ENCODE measurements at places on chromosomes 12 and 14. TPM values are rescaled to one million over a fixed set of nuclear protein-coding genes. Genes with fewer than 3 reads are reported as not detected.

Gene SLC6A12
- not detected for total RNA-seq

Gene PRPH
- total RNA-seq, result not detected

Gene MMP17
- 0.26 TPM for total RNA-seq

Gene PZP
- total RNA-seq, result not detected

Gene KCNJ8
- 44.9 TPM for total RNA-seq

Gene RHOJ
- total RNA-seq, result 13.6 TPM

Gene TAS2R43
- total RNA-seq, result 0.29 TPM

Gene AQP2
- total RNA-seq, result not detected

Gene HAL
- total RNA-seq, result 1.1 TPM

- no peaks in the 10 kb centered on the region for H3K4me1 ChIP-seq
- DNase-seq, result no peak
- no peak overlapping the region for H3K4me3 ChIP-seq
- no peaks in the 10 kb centered on the region for H3K27me3 ChIP-seq
- H3K36me3 ChIP-seq, result no peaks in the 10 kb centered on the region
These were observed 206.9 kb downstream of the TMEM132D start for GRCh38 chr12:129696926-129697325.

GRCh38 chr14:58633831-58634230, 3.9 kb upstream of the DACT1 start:
- no peaks in the 10 kb centered on the region for H3K27me3 ChIP-seq
- H3K27ac ChIP-seq, result no peak overlapping the region
- no peaks in the 10 kb centered on the region for H3K36me3 ChIP-seq
- no peak overlapping the region for H3K4me3 ChIP-seq
- H3K4me1 ChIP-seq, result no peaks in the 10 kb centered on the region

DNA sequence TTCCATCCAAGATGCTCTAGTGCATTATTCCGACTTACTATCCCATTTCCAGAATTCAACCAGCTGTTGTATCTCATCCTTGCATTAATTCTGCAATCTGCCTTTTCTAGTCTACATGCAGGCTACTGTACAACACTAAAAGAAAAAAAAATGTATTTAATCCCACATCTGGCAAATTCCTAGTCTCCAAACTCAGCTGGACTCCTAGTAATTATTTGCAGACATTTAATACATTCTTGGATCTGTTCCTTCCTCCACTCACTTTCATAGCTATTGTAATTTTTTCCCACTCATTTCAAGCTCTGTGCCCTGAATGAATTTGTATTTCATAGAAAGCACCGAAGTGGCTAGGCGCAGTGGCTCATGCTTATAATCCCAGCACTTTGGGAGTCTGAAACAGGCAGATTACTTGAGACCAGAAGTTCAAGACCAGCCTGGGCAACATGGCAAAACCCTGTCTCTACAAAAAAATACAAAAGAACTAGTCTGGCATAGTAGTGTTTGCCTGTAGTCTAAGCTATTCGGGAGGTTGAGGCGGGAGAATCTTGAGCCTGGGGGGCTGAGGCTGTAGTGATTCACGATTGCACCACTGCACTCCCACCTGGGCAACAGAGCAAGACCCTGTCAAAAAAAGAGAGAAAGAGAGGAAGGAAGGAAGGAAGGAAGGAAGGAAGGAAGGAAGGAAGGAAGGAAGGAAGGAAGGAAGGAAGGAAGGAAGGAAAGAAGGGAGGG, 39.5 kb upstream of the YAF2 start:
- no peak overlapping the region for H3K27ac ChIP-seq

DNA sequence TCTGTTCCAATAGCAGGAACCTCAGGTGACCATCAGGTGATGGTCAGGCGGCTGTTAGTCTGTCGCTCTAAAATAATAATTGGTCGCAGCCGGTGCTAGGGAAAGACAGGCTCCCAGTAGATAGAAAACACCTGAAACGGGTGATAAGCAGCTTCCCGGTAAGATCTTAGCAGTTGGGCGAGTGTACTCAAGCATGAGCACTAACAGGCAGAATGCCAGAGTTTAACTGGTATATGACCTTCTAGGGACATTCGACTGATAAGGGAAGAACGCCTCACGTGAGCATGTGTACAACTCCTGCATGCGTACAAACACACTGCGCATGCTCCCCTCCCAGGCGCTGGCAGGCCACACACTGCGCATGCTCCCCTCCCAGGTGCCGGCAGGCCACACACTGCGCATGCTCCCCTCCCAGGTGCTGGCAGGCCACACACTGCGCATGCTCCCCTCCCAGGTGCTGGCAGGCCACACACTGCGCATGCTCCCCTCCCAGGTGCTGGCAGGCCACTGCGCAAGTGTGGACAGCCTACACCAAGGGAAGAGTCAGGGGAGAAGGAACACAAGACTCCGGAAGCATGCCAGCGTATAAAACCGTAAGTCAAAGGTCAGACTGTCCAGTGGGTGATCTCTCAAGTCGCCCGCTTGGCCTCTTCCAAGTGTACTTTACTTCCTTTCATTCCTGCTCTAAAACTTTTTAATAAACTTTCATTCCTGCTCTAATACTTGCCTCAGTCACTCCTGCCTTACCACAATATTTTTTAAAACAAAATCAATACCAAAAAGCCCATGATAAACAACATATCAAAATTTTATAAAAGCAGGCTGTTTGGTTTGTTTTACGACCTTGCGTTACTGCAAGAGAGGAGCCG, 24.5 kb downstream of the GPRC5D start:
- no peak overlapping the region for H3K27ac ChIP-seq
- H3K27me3 ChIP-seq, result no peaks in the 10 kb centered on the region
- no peaks in the 10 kb centered on the region for H3K36me3 ChIP-seq

DNA sequence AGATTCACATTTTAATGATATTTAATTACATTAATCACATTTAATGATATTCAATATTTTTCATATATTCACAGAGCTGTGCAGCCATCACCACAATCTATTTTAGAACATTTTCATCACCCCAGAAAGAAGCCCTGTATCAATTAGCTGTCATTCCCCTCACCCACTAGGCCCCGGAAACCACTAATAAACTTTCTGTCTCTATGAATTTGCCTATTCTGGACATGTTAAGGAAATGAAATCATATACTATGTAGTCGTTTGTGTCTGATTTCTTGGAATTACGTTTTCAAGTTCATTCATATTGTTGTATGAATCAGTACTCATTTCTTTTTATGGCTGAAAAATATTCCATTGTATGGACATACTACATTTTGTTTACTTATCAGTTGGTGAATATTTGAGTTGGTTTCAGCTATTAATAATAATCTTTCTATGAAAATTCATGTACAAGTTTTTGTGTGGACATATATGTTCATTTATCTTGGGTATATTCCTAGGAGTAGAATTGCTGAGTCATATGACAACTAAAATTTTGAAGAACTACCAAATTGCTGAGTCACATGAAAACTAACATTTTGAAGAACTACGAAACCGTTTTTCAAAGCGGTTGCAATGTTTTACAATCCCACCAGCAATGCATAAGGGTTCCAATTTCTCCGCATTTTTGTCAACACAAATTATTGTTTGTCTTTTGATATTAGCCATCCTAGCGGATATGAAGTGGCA, 11.7 kb upstream of the OTOGL start:
- H3K27me3 ChIP-seq, result no peaks in the 10 kb centered on the region
- DNase-seq, result no peak
- no peaks in the 10 kb centered on the region for H3K36me3 ChIP-seq
- H3K4me3 ChIP-seq, result no peak overlapping the region
- H3K4me1 ChIP-seq, result no peaks in the 10 kb centered on the region

- no peak within 1 kb of the TSS for H3K27ac ChIP-seq
- peaks cover 3% of the 10 kb centered on the region for H3K27me3 ChIP-seq
- H3K36me3 ChIP-seq, result no peaks in the 10 kb centered on the region
- no peak within 1 kb of the TSS for H3K4me3 ChIP-seq
- no peak for DNase-seq
- no peaks in the 10 kb centered on the region for H3K4me1 ChIP-seq
These were observed at the start of gene TMEM233 for GRCh38 chr12:119593578-119594398. TSS of gene TMEM233 (plus strand) at chr12:119593774. CDS start at chr12:119593849, 75 bp downstream.

DNA sequence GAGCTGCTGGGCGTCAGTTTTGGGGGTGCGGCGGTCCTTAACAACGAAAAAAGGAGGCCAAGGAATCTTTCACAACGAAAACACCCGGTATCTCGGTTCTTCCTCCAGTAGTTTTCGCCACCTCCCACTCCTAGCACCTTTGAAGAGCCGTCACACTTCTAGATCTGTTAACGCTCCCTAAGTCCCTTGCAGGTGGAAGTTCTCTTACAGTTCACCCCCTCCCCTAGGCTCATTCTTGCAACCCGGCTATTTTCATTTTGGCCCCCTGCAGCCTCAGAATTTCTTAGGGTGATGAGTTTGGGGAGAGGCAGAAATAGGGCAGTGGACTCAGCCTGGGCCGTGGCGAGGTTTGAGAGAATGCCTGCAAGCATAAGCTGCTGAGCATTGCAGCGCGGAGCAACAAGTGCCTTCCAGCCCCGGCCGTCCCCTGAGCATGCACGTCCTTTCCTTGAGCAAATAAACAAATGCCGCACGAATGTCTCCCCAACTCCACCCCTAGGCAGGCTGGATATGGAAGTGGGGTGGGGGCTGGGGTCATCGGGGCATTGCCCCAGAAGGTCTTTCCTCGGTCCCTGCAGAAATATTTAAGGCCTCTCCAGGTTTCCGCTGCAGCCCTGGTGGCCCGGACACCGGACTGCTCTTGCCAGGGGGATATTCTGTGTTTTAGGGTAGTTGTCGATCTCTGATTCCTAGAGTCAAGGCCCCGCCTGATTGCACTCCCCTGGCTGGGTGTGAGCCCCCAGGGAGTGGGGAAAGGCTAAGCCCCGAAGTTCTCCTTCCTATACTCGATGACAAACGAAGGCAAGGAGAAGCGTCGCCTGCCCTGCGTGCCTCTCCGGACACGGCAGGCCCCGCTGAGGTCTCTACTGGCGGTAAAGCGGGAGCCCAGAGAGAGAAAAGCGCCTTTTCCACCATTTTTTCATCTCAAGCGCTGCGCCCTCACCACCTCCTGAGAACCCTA, 1.6 kb downstream of the RFX4 start:
- peaks cover 74% of the 10 kb centered on the region for H3K27me3 ChIP-seq
- H3K36me3 ChIP-seq, result no peaks in the 10 kb centered on the region
- peaks cover 44% of the 10 kb centered on the region for H3K4me1 ChIP-seq

DNA sequence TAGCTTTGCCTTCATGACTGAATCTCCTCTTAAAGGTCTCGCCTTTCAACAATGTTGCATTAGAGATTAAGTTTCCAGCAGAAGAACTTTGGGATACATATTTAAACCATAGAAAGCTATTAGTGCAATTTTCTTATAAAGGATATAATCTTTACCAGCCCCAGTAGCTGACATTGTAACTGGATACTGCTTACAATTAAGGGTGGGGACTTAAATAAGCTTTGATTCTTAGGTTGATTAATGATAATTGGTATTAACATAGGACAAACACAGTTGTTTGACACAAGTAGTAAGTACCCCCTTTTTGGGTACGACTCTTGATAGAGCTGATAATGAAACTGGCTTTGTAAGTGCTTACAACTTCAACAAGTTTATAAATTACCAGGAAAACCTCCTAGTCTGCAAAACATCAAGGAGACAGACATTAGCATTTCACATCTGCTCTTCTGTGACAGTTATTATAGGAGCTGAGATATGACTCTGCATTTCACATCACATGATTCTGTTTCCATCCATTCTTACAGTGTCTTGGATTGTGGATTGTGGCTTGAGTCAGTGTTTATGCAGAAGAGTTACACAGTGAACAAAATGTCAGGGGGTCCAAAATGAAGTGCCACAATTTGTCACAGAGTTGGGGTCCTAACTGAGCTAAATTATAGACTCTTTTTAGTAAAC, 249.1 kb upstream of the E2F7 start:
- no peaks in the 10 kb centered on the region for H3K27me3 ChIP-seq
- DNase-seq, result no peak
- H3K4me3 ChIP-seq, result no peak overlapping the region
- H3K4me1 ChIP-seq, result no peaks in the 10 kb centered on the region

DNA sequence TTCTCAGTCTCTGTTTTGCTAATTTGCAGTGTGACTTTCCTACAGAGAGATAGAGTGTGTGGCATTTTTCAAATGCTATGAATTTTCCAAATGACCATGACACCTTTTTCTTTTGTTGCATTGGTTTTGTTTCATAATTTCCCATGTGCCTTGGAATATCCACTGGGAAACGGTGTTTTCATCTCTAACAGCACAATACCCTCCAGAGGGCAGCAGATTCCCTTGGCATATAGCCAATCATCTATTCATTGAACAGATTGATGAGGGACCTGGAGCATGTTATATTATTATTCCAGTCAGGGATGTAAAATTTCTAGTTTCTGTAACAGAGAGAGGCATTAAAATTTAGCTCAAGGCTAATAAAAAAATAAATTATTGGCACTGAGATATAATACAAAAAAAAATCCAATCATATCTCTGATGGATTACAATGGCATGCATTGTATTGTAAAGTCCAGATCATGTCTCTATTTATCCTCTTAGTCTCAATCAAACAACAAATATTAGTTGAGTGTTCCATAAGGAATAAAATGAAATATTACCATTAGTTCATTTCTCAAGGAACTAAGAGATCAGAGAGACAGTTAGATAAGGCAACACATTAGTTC, 29.6 kb upstream of the NTN4 start:
- peak; percentile 19 for DNase-seq
- H3K4me1 ChIP-seq, result no peaks in the 10 kb centered on the region
- H3K27me3 ChIP-seq, result no peaks in the 10 kb centered on the region

GRCh38 chr14:64556526-64556925, 6.8 kb downstream of the PPP1R36 start:
- no peak for DNase-seq
- H3K36me3 ChIP-seq, result no peaks in the 10 kb centered on the region
- H3K27ac ChIP-seq, result no peak overlapping the region
- H3K27me3 ChIP-seq, result no peaks in the 10 kb centered on the region

DNA sequence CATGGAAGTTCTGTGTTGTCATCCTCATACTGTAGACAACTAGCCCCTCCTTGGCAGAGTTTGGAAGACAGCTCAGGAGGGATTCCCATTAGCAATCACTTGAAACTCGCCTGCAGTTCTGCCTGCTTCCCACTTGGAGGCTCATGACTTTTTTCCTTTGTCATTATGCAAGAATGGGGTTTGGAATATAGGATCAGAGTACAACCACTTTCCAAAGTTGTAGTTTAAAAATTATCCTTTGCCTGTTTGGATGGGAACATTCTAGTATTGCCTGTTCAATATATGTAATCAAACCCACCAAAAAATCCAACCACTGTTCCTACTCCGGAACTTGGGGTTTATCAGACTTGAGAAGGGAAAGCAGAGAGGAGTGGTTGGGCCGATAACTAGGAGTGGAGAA, 2.1 kb upstream of the GPD1 start:
- H3K4me1 ChIP-seq, result no peaks in the 10 kb centered on the region
- H3K27ac ChIP-seq, result no peak overlapping the region
- H3K4me3 ChIP-seq, result no peak overlapping the region
- DNase-seq, result no peak
- H3K36me3 ChIP-seq, result no peaks in the 10 kb centered on the region

- no peak overlapping the region for H3K27ac ChIP-seq
- DNase-seq, result no peak
- peak overlapping the region; percentile 54 for H3K4me3 ChIP-seq
These were observed 2.2 kb downstream of the DPF3 start for GRCh38 chr14:72891666-72892102.

DNA sequence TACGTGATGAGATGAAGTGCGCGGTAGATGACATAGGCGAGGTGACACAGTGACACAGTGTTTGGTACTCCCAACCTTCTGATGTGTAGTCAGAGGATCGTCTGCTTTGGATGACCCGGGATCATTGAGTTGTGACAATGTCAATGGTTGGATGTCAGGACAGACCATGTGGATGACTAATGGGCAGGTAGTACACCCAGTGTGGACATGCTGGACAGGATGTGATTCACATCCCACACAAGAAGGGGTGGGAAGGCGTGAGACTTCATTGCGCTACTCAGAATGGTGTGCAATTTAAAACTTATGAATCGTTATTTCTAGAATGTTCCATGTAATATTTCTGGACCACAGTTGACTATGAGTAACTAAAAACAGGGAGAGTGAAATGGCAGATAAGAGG, 23.8 kb downstream of the MAP3K9 start:
- no peaks in the 10 kb centered on the region for H3K36me3 ChIP-seq
- no peak overlapping the region for H3K4me3 ChIP-seq
- no peak overlapping the region for H3K27ac ChIP-seq
- H3K4me1 ChIP-seq, result no peaks in the 10 kb centered on the region
- no peaks in the 10 kb centered on the region for H3K27me3 ChIP-seq
- DNase-seq, result no peak
